NB4 (cell line): ENCODE measurements at places on chromosomes 7 and 10.

- no peak for DNase-seq
These were observed 22.7 kb upstream of the TOMM7 start for GRCh38 chr7:22845221-22845834.

DNA sequence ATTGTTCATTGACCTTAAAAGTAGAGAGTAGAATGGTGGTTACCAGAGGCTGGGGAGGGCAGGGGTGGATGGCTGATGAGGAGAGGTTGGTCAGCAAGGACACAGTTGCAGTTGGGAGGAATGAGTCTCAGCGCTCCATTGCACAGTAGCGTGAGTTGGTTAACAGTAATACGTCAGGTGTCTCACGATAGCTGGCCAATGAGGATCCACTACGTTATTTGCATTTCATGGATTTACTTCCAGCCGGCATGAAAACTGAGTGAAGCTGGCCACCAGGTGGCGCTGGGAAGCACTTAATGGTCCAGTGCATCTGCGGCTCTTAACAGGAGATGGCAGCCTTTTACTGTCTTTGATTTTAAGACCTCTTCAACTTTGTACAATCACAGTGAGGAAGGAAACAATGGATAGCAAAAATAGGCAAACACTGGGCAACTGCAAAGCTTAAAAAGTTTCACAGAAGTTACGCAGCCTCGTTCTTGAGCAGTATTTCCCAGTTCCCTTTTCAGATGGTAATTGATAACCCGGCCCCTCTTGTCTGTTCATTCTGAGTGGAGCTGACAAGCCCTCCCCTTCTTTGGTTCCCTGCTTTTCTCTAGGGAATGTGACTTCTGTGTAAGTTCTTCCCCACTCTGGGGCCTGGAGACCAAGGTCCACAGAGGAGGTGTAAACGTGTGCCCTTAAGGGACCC lies 23.7 kb downstream of the AKR1E2 start:
- DNase-seq: peak; percentile 85

- DNase-seq: no peak
These were observed 159.1 kb downstream of the LRRC4 start for GRCh38 chr7:127872122-127872521.

DNA sequence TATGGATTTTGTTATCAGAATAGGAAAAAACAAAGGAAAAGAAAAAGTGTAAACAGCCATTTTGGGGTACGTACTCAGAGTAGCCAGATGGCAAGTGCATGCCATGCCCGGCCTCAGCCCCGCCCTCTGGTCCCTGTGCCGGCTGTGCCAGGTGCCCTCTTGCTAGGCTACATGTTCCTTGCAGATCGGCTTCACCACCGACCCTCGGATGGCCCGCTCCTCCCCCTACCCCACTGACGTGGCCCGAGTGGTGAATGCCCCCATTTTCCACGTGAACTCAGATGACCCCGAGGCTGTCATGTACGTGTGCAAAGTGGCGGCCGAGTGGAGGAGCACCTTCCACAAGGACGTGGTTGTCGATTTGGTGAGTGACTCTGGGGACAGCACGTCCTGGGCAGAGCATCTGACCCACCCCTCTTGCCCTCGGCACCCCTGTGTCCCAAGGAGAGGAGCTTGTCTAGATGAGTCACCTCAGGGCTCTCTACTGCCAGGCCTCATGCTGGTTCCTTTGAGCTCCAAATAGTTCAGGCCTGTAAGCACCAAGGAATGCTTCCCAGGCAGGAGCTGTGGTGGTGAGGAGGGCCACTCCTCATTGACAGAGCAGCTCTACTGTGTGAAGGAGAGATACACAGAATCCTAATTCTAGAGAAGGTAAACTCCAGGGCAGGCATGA lies 54.9 kb upstream of the ZMIZ2 start:
- DNase-seq: no peak

DNA sequence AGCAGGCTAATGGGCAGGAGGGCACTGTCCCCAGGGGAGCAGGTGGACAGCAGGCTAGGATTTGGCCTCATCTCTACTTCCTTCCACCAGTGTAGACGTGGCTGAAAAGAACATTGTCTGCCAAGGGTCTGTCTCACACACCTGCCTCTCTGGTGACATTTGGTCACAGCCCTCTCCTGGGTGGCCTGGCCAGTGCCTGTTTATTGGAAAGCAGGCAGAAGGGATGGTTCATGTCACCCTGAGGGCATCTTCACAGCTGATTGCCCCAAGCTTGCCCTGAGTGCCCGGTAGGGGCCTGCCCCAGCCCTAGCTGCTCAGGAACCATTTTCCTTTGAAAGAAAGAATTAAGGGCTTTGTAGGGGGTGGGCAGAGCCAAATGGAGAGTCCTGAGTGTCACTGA lies 138.7 kb downstream of the C10orf105 start:
- DNase-seq: no peak

GRCh38 chr10:14056610-14057332 lies 274.0 kb downstream of the FRMD4A start:
- no peak for DNase-seq

- DNase-seq: no peak
These were observed 84.4 kb downstream of the RUNDC3B start for GRCh38 chr7:87712571-87712970.

GRCh38 chr10:18554479-18554878 lies 96.9 kb downstream of the NSUN6 start:
- no peak for DNase-seq

GRCh38 chr10:124955868-124956267 lies 13.9 kb downstream of the ZRANB1 start:
- DNase-seq: no peak

DNA sequence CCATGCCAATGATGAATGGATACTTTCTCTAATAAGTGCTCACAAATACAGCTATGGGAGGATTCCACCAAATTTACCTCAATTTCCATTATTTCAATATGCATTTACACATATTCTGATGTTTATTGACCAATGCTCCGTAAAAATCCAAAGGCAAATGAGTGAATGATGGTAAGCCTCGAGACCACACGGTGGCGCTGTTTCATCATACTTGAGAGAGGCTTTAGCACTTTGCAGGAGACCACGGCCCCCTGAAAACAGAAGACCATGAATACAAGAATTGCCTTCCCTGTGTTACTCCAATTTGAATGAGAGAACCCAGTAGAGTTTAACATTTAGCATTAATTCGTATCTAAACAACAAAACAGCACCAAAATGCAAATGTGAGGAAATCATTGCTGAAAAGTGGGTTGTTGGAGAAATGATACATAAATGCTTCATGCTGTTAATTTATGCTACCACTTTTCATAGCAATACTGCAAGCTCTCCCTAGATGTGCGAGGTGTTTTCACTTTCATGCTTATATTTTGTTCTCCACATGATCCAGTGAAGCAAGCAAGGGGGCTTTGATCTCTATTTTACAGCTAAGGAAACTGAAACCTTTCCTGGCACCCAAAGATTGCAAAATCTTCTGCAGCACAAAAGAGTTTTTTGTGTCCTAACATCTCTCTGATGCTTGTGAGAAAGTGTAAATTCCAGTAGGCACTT lies 35.4 kb downstream of the TRIL start:
- DNase-seq: peak; percentile 83

DNA sequence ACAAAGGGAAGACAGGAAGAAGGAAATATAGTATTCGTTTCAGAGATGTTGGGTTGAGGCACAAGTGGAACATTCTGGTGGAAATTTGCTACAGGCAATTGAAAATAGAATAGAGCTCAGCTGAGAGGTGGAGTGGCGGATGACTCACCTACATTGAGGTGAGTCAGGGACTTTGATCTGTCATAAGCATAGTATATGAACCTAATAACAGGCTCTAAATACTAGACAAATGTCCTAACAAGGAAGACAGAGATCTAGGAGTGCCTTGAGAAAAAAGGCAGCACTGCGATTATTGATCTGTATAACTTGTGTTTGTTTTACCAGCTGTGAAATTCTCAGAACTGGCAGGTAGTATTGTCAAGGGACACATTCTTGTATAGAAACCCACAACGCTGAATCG lies 907 bp upstream of the IFRD1 start:
- peak; percentile 26 for DNase-seq

- DNase-seq: peak; percentile 55
These were observed 10.2 kb downstream of the EN2 start for GRCh38 chr7:155467846-155468784.
